Fibroblast of the aortic adventitia (primary cell): ENCODE measurements at places on chromosomes 4 and X.

- DNase-seq, result no peak
Observed at GRCh38 chr4:21377046-21377445, 571.5 kb downstream of the KCNIP4 start.

GRCh38 chrX:100625985-100626491 lies 10.6 kb downstream of the TSPAN6 start:
- DNase-seq, result no peak

DNA sequence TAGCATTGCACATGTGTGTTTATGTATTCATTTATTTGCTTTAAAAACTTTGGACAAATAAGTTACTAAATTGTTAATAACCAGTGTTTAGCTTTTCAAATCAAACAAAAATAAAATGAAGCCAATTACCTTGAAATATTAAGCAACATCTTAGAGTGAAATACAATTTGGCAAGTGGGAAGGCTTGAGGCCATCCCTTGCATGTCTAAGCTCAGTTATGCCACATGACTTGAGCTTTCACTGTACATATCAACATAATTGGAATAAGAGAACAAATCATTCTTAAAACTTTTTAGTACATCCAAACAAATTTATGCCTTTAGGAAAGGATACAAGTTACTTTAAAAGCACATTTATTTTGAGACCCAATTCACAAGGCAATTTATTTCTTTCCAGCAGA lies 640.6 kb downstream of the SPRY1 start:
- no peak for DNase-seq

GRCh38 chrX:94058728-94059382 lies 384.8 kb downstream of the FAM133A start:
- DNase-seq, result peak; percentile 1

- DNase-seq, result no peak
Observed at GRCh38 chr4:185068837-185069236, 50.5 kb downstream of the HELT start.

DNA sequence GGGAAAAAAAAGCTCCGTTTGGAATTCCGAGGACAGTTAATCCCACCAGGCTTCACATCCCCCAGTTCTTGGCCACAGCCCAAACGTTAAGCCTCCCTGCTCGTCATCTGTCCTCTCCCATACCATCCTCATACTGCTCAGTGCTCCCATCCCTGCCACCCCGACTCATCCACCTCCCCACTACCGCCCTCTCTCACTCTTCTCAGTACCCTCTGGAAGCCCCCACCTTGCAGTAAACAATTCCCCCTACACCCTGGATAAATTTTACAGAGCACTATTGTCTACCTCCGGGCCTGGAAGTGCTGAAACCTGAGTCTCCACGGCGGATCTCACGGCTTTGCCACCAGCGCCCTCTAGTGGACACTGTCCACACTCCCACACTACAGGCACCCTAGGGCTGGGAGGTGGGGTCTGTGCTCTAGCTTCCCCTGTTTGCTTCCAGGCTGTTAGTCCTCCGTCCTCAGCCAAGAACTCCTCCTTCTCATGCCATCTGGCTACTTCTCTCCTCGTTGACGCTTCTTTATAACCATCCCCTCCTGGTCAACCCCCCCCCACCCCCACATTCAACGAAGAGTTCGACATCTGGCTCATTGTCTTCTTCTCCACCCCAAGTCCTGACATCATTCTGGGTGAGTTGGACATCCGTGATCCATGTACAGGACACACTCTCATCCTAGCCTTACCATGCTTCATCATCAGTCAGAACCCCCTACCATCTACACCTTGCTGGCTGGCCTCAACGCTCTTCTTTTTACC lies 54.5 kb downstream of the RTL9 start:
- DNase-seq, result peak; percentile 72
